ENCODE measurements at places on chromosomes 2 and 18.

DNA sequence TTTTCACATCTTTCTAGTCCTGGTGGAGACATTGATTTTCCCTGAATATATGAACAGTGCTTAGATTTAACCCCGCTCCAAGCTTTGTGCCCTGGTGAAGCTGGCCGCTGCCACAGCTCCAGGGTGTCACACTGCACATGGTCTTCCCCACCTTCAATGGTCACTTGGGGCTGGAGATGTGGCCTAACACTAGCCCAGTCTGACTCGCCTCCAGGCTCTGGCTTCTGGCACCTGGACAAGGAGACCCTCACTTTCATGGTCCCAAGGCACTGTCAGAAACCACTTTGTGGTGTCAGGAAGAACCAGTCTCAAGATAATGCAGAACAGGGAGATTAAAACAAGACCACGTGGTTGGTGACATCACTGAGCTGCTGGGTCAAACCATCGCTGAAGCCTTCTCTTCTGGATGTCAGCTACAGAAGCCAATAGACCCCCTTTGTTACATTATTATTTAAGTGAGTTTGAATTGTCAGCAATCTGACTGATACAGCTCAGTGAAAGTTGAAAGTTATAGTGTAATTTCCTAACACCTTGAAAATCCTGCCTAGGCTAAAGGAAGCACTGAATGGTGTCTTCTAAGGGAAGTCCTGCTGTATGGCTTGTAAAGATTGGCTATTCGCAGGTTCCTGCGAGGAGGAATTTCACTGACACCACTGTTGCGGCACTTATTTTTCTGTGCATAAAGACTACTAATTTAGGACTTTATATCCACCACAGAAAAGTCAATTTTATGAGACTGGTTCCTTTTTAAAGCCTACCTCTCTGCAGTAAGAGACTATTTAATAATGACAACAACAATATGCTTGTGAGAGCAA lies 55.0 kb upstream of the CTDP1 start:
- peak; percentile 73 for DNase-seq

GRCh38 chr2:7203056-7203467 lies 285.9 kb downstream of the RNF144A start:
- DNase-seq, result peak; percentile 48

DNA sequence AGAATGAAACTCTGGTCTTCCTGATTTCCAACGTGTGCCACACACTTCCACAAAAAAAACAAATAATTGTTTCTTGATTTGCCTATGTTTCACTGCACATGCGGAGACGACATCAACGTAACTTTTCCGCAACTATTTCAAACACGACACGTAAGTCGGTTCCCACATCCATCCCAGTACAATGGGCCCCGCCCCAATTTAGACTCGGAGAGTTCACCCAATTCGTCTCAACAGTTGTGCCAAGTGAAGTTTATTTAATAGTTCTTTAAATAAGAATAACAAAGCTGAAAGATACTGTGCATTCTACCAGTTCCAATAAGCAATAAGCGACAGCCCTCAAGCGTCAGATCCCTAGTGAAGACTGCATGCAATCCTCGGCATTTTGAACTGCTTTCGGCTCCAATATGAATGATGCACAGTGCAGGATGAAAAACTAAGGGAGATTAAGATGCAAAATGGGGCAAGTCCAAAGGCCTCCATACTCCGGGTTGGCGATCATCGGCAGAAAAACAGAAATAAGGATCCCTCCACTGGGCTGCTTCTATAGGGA lies 664 bp downstream of the CCT4 start:
- DNase-seq, result no peak

- DNase-seq, result peak; percentile 50
Observed at GRCh38 chr2:58834404-58834803, 593.3 kb upstream of the FANCL start.

DNA sequence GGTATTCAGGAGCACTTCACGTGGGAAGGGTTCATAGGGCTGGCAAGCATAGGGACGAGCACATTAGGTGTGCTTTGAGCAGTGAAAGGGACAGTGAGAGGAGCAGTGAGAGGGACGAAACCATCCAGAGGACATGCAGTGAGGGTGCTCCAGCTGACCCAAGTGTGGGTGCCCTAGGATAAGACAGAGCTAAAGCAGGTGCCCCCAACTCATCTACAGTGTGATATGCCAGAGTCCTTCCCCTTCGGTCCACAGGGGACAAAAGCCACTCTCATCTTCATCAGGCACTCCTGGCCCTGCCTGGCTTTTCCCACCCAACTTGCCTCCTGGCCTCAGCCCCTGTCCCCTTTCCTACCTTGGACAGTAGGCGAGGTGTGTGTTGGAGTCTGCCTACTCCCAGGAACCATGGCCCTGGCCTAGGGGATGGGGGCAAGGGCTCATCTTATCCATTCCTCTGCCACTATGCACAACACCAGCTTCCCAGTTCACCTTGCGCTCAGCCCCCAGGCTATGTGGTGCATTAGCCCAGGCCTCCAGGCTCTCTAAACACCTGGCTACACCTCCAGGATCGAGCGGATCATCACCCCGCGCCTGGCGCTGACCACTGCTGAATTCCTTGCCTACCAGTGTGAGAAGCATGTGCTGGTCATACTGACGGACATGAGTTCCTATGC lies 16.1 kb upstream of the ANKRD53 start:
- DNase-seq, result no peak

DNA sequence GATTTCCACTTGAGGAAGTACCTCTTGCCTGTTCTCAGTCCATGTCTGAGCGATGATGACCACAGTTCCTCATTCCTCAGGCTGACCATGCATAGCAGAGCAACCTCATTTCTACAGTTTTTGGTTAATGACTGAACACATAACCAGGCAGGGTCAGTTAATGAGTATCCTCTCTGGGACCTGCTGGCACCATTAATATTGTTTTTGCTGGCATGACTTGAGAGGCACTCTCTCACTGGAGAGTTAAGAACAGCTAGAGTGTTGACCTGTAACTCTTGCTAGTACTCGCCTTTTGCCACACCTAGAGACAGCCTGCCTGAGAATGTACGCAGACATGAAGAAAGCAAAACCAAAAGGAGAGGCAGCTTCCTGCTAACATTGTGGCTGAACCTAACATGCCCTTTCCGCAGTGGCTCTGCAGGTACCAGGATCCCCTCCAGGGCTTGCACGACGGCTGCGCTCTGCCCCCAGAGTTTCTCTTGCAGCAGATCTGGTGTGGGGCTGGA lies 23.9 kb downstream of the PECR start:
- peak; percentile 46 for DNase-seq

DNA sequence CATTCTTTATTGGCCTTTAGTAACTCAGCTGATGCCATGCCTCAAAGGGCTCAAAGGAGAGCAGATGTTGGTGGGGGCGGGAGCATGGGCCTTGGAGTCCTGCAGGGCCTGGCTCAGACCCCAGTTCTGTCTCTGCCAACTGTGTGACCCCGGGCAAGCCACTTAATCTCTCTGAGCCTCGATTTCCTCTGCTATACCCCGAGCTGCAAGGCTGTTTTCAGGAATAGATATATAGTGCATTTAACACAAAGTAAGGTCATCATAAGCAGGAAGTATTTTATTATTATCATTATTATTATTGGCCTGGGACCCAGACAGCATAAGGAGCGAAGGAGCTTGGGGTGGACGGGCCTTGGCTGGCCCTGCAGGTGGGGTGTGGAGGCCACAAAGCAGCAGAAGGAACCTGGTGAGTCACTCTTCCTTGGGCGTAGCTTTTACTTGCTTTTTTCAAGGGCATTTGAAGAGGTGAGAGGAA lies 162.7 kb downstream of the INHBB start:
- no peak for DNase-seq

DNA sequence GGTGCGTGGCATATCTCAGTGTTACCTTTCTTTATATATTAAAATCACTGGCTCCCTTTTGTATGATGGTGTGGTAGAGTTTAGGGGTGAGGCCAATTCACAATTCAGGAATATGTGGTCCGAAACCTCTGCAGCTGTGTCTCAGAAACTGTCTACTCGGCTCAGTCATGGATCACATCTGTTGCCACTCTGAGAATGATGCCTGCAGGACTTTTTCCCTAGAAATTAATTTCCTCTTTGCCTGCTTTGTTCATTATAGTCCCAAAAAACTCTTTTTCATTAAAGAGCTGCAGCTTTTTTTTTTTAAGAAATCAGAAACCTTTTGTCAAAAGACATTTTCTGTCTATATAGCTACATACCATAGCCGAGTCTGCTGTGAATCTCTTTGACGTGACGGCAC lies 104.9 kb upstream of the NFATC1 start:
- DNase-seq, result no peak

DNA sequence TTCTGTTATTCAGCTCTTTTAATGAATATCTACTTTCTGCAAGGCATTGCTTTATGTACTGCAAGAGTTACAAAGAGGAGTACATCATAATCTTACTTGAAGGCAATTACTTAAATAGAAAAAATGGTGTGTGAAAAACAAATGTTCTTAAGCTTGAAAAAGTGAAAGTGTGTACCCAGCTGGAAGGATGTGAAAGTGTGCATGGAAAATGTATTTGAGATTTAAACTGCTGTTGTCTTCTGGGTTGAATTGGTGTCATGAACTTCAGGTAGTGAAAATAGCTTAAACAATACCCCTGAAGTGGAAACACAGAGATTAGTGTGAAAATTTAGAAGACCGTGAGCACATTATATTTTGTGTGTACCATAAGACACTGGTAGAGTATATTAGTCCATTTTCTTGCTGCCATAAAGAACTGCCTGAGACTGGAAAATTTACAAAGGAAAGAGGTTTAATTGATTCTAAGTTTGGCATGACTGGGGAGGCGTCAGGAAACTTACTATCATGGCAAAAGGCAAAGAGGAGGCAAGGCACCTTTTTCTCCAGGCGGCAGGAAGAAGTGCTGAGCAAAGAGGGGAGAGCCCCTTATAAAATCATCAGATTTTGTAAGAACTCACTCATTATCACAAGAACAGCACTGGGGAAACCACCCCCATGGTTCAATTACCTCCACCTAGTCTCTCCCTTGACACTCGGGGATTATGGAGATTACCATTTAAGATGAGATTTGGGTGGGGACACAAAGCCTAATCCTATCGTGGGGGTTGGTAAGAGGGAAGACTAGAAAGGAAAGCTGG lies 38.8 kb downstream of the SCN2A start:
- DNase-seq, result no peak

DNA sequence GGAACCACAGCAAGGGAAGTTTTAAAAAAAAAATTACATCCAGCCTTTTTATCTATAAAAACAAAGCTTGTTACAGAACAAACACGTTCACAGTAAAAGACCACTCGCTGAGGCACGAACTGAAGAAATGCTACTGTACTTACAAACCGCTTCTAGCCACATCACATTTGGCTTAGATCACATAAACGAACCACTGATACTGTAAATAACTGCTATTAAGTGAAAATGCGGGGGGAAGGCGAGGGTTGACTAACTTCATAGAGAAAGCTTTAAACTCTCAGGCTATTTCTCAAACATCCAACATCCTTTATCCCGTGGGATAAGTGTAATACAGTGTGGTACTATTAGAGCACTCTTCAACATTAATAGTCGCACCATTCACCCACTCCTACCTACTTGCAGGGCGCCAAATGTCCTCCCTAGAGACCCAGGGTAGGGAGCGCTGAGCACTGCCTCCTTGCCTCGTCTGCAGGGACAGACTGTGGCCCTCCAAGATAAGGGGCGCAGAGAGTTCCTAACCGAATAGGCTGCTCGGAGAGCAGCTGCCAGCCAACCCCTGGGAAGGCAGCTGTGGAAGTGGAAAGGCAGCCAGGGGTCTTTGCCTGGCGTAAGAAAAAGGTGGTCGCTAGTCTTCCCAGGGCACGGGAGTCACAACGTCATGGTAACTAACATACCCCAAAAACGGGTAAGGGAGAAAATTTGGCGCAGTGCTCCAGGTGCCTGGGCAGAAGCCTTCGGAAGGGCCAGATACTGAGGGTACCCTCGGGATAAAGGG lies 854 bp downstream of the GPR155 start:
- DNase-seq, result peak; percentile 63

- peak; percentile 85 for DNase-seq
Observed at GRCh38 chr2:84946204-84947009, 24.6 kb upstream of the KCMF1 start.

- DNase-seq, result no peak
Observed at GRCh38 chr18:4231260-4231659, 223.8 kb downstream of the DLGAP1 start.

DNA sequence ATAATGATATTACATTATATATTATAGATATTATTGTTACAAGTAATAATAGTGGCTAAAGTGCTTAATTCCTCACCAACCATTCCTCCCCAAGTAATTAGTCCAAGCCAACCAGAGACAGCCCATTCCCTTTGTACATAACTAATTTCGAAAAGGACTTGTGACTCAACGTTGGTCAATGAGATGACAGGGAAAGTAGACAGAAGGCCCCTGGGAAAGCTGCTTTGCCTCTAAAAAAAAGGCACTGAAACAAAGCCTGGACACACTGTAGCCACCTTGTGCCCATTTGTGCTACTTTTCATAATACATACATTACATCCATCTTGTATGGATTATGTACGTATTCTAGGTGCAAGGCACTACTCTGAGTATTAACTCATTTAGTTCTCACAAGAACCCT lies 28.8 kb downstream of the COLEC12 start:
- DNase-seq, result no peak

DNA sequence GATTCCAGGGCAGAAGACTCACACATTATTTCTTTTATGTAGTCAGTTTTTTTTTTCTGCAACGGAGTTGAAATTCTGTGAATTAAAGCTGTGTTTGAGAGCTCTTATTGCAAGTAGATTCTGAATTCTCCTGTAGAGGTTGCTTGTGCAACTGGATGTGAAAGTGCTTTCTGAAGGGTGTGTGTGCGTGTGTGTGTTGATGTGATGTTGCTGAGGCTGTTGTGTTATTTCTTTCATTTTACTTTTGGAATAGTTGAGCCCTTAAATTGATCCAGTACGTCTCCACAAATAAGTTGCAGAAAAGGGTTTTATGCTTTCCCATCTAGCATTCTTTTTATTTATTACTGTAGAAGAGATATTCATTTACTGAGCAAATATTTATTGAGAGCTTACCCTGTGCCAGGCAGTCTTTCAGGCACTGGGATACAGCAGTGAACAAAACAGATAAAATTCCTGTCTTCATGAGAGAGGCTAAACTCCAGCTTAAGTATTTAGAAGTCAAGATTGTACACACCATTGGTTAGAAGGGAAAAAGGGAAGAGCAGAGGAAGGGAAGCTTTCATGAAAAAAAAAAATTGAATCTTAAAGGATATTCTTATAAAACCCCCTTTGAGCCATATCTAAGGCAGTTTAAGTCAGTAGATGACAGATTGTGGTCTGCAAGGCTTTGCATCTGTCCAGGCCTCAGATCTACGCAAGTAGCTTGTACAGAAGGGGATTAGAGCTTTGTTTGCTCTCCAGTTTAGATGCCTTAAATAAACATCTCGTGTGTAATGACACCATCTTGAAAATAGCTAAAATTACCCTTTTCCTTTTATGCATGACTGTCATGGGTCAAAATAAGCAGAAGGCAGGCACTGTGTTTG lies 58.2 kb downstream of the MYO1B start:
- no peak for DNase-seq
